ENCODE measurements at places on chromosomes 4 and X. TPM values are rescaled to one million over a fixed set of nuclear protein-coding genes. Genes with fewer than 3 reads are reported as not detected.

The RNF212 gene
- total RNA-seq = 2.6 TPM

- H3K27ac ChIP-seq = no peak overlapping the region
- no peaks in the 10 kb centered on the region for H3K27me3 ChIP-seq
- no peaks in the 10 kb centered on the region for H3K4me1 ChIP-seq
- no peak for DNase-seq
- H3K36me3 ChIP-seq = no peaks in the 10 kb centered on the region
Measured at GRCh38 chrX:30150196-30150895, 65.0 kb upstream of the MAGEB2 start.

DNA sequence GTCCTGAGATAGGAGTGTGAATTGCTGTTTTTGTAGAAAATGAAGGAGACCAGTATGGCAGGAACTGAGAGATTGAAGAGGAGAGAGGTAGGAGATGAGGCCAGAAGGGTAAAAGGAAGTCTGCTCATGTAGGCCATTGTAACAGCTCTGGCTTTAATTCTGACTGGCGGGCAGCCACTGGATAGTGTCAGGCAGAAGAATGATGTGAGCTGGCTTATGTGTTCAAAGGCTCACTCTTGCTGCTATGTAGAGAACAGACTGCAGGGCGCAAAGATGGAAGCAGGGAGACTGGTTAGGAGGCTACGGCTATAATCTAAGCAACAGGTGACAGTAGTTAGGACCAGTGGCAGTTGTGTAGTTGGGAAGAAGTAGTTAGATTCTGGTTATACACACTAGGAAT lies 160.2 kb upstream of the FGF13 start:
- H3K27ac ChIP-seq = no peak overlapping the region
- H3K36me3 ChIP-seq = no peaks in the 10 kb centered on the region
- H3K4me3 ChIP-seq = no peak overlapping the region
- H3K27me3 ChIP-seq = no peaks in the 10 kb centered on the region
- no peak for DNase-seq

The MID1 gene
- total RNA-seq = not detected

GRCh38 chrX:109372291-109372690 lies 109.6 kb downstream of the GUCY2F start:
- no peak for DNase-seq
- no peak overlapping the region for H3K4me3 ChIP-seq
- H3K27me3 ChIP-seq = peaks cover 11% of the 10 kb centered on the region
- no peak overlapping the region for H3K27ac ChIP-seq
- H3K4me1 ChIP-seq = no peaks in the 10 kb centered on the region

DNA sequence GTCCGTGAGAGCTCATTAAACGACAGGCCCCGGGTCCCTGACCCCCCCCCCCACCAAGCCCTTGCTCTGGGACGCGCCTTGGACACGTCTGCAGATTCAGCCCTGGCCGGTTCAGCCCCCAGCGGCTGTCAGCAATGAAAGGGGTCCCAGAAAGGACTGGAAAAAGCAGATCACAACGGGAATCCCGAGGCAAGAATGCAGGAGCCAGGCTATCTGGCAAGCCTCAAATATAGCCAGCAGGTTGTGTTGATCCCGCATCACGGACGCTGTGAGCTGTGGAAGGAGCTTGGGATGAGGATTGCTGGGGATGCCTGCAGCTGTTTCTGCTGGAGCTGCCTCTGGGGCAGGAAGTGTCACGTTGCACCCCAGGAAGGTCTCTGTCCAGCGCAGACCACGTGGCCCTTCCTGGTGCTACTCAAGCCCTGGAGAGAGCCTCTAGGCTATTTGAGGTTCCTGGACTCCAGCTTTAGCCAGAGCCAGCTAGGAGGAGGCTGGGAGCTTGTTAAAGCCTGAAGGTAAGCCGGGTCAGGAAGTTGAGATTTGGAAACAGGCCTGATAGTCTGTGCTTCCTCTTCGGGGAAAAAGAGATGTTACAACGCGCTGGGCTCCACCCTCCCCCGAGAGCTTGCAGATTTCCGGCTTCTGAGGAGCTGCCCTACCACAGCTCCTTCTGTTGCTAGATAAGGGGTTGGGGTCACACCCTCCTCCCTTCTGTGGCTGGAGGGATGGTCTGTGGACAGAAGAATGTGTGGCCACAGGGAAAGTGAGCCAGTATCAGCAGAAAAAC lies 19.3 kb upstream of the CSF2RA start:
- H3K4me1 ChIP-seq = peaks cover 3% of the 10 kb centered on the region
- H3K36me3 ChIP-seq = no peaks in the 10 kb centered on the region
- no peaks in the 10 kb centered on the region for H3K27me3 ChIP-seq
- peak overlapping the region; percentile 63 for H3K4me3 ChIP-seq
- no peak overlapping the region for H3K27ac ChIP-seq

The CT45A1 gene
- not detected for total RNA-seq

DNA sequence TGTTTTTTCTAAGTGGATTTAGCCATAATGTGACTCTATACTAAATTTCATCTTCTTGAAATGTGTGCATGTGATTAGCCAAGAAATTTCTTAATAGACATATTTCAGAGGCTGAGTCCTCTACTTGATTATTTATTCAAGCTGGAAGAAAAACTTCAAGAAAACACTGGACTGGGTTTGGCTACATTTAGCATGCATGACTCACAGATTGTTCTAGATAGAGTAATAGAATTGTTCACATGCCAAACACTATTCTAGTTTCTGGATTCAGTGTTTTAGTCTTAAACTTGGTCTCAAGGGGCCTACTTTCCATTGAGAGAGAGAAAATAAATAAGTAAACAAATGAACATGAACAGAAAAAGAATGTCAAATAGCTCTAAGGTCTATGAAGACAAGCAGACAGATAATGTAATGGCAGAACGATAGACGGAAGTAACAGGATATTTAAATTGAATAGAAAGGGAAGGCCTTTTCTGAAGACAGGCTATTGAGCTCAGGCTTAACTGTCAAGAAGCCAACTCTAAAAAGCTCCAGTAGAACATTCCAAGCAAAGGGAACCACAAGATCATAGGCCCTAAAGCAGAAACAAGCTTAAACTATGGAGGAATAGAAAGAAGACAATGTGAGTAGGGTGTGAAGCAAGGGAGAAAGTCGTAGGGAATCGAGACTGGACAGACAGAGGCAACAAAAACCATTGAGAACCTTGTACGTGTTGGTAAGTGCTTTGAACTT lies 104.6 kb downstream of the TMEM144 start:
- DNase-seq = no peak
- no peaks in the 10 kb centered on the region for H3K36me3 ChIP-seq
- H3K27me3 ChIP-seq = no peaks in the 10 kb centered on the region
- no peak overlapping the region for H3K27ac ChIP-seq

The RADX gene
- 13.2 TPM for total RNA-seq

GRCh38 chr4:170675568-170676262 lies 586.0 kb upstream of the AADAT start:
- no peaks in the 10 kb centered on the region for H3K27me3 ChIP-seq
- no peaks in the 10 kb centered on the region for H3K36me3 ChIP-seq
- no peaks in the 10 kb centered on the region for H3K4me1 ChIP-seq
- no peak overlapping the region for H3K4me3 ChIP-seq

The VCX2 gene
- total RNA-seq = not detected

GRCh38 chr4:105951198-105951597 lies 55.9 kb downstream of the NPNT start:
- H3K36me3 ChIP-seq = no peaks in the 10 kb centered on the region
- no peak overlapping the region for H3K27ac ChIP-seq

GRCh38 chrX:53312946-53313727 lies 31.8 kb upstream of the IQSEC2 start:
- no peak overlapping the region for H3K27ac ChIP-seq
- H3K36me3 ChIP-seq = no peaks in the 10 kb centered on the region
- H3K4me1 ChIP-seq = peaks cover 4% of the 10 kb centered on the region
- peak; percentile 22 for DNase-seq
- no peak overlapping the region for H3K4me3 ChIP-seq

The STARD8 gene
- 3.3 TPM for total RNA-seq

The WDFY3 gene
- 2.4 TPM for total RNA-seq

GRCh38 chr4:185792384-185793115 lies 19.4 kb downstream of the SORBS2 start:
- no peak for DNase-seq
- no peak overlapping the region for H3K4me3 ChIP-seq
- H3K36me3 ChIP-seq = no peaks in the 10 kb centered on the region
- H3K27me3 ChIP-seq = peaks cover 18% of the 10 kb centered on the region
- no peaks in the 10 kb centered on the region for H3K4me1 ChIP-seq

GRCh38 chrX:75873993-75874392 lies 88.9 kb upstream of the MAGEE2 start:
- H3K36me3 ChIP-seq = peaks cover 3% of the 10 kb centered on the region
- H3K27me3 ChIP-seq = peaks cover 12% of the 10 kb centered on the region
- no peak for DNase-seq
- H3K4me3 ChIP-seq = no peak overlapping the region
- no peaks in the 10 kb centered on the region for H3K4me1 ChIP-seq

GRCh38 chr4:11620861-11621260 lies 192.2 kb upstream of the HS3ST1 start:
- H3K4me3 ChIP-seq = no peak overlapping the region
- no peak overlapping the region for H3K27ac ChIP-seq
- DNase-seq = no peak
- peaks cover 9% of the 10 kb centered on the region for H3K27me3 ChIP-seq

The DCAF4L1 gene
- 0.25 TPM for total RNA-seq

The SHROOM3 gene
- not detected for total RNA-seq

- no peak overlapping the region for H3K27ac ChIP-seq
- H3K4me1 ChIP-seq = peaks cover 9% of the 10 kb centered on the region
- no peak overlapping the region for H3K4me3 ChIP-seq
- no peak for DNase-seq
- H3K36me3 ChIP-seq = peaks cover 14% of the 10 kb centered on the region
Measured at GRCh38 chr4:150722908-150723362, 141.0 kb downstream of the MAB21L2 start.

DNA sequence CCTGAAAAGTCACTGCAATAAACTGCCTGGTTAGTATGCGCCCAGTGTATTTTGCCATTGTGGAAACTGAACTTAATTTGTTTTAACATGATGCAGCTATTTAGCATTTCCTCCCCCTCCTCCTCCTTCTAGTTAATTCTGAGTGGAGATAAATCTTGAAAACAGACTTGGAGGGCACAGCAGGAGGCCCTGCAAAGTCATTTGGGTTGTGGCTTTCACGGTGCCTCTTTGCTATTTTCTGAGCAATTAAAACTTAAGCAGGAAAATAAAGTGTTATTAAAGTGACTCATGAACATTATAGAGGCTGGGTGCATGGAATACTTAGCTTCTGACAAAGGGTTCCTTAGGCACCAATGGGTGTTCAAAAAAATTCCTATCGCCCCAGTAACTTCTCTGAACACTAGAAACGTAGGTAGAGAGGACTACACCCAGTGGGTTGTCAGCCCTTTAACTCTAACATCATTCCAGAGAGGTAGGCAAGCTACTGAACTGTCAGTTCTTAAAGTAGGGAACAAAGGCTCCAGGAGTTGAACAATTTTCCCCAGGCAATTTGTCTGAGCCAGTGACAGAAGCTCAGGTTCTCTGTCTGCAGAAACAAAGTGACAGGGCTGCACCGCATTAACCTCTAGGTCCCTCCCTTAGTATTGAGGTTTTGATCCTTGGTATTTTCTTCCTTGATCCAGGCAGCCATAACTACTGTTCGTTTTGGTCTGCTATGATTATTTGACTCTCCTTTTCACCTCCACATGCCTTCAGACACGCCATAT lies 158.3 kb upstream of the KIT start:
- H3K4me1 ChIP-seq = no peaks in the 10 kb centered on the region
- H3K27me3 ChIP-seq = peaks cover 5% of the 10 kb centered on the region
- peaks cover 2% of the 10 kb centered on the region for H3K36me3 ChIP-seq
- DNase-seq = no peak
- no peak overlapping the region for H3K27ac ChIP-seq

DNA sequence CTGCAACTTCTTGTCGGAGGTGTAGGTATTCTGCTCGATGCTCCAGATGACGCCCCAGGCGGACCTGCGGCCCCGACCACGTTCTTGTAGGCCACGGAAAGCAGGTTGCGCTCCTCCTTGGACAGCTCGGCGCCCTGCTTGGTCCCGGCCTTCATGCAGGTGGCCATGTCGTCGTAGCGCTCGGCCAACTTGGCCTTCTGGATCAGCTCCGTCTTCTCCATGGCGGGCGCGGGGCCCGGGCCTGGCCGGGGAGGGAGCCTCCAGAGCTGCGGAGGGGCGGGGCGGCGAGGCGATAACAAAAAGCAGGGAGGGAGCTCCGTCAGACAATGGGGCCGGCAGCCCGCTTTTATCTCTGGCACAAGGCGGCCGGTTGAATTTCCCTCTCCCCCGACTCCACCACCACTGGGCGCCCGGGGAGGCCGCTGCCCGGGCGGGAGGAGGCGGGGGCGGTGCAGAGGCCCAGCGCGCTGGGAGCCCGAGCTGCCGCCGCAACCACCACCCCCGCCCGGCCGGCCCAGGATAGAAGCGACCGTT lies 28.3 kb upstream of the DRP2 start:
- no peak overlapping the region for H3K4me3 ChIP-seq
- H3K27ac ChIP-seq = no peak overlapping the region
- H3K36me3 ChIP-seq = no peaks in the 10 kb centered on the region
- peaks cover 3% of the 10 kb centered on the region for H3K4me1 ChIP-seq

DNA sequence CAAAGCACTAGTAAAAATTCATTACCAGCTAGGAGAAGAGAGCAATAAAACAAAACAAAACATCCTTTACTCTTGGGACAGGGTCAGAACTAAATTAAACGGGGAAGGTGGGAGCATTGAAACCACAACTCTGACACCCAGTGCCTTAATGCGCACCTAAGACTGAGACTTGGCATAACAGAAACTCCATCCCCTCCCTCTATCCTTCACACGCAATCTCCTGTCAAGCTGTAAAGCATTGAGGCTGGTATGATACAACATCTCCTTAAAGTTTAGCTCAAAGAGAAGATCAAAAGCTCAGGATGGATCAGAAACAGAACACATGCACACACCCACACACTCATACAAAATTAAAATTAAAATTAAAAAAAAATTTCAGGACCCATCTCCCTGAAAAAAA lies 951.3 kb downstream of the STIM2 start:
- no peaks in the 10 kb centered on the region for H3K27me3 ChIP-seq
- H3K27ac ChIP-seq = no peak overlapping the region
- H3K36me3 ChIP-seq = no peaks in the 10 kb centered on the region
- DNase-seq = no peak

- no peaks in the 10 kb centered on the region for H3K4me1 ChIP-seq
- DNase-seq = no peak
- H3K4me3 ChIP-seq = no peak overlapping the region
- H3K36me3 ChIP-seq = no peaks in the 10 kb centered on the region
- H3K27me3 ChIP-seq = no peaks in the 10 kb centered on the region
Measured at GRCh38 chrX:44480591-44480990, 62.1 kb downstream of the FUNDC1 start.

- no peaks in the 10 kb centered on the region for H3K36me3 ChIP-seq
- no peak overlapping the region for H3K27ac ChIP-seq
- DNase-seq = no peak
- H3K27me3 ChIP-seq = peaks cover 46% of the 10 kb centered on the region
Measured at GRCh38 chr4:83708500-83709175, 172.7 kb downstream of the GPAT3 start.

The TRIM2 gene
- 9.5 TPM for total RNA-seq

The RASSF6 gene
- 1.7 TPM for total RNA-seq

GRCh38 chr4:189463734-189464133 lies 476.9 kb upstream of the FRG1 start:
- no peaks in the 10 kb centered on the region for H3K4me1 ChIP-seq
- H3K4me3 ChIP-seq = no peak overlapping the region
- DNase-seq = no peak
- no peaks in the 10 kb centered on the region for H3K36me3 ChIP-seq
- no peaks in the 10 kb centered on the region for H3K27me3 ChIP-seq
